ENCODE measurements at places on chromosomes 2 and 18. TPM values are rescaled to one million over a fixed set of nuclear protein-coding genes. Genes with fewer than 3 reads are reported as not detected.
A peak's percentile ranks its signal among the peaks of the same experiment; 100 is the strongest.

GRCh38 chr18:63210521-63210920, 109.0 kb downstream of the BCL2 start:
- H3K4me1 ChIP-seq, result no peaks in the 10 kb centered on the region
- H3K27ac ChIP-seq, result no peak overlapping the region
- no peaks in the 10 kb centered on the region for H3K27me3 ChIP-seq
- DNase-seq, result no peak
- H3K4me3 ChIP-seq, result no peak overlapping the region

- no peaks in the 10 kb centered on the region for H3K4me1 ChIP-seq
- H3K4me3 ChIP-seq, result no peak overlapping the region
- no peak for DNase-seq
Measured at GRCh38 chr2:124663645-124663997, 638.5 kb downstream of the CNTNAP5 start.

GRCh38 chr2:219422952-219423534, 4.9 kb downstream of the DES start:
- peaks cover 3% of the 10 kb centered on the region for H3K4me1 ChIP-seq
- no peak overlapping the region for H3K4me3 ChIP-seq
- DNase-seq, result no peak
- no peak overlapping the region for H3K27ac ChIP-seq
- H3K27me3 ChIP-seq, result peaks cover 5% of the 10 kb centered on the region

USP40 gene
- total RNA-seq, result 36.4 TPM

PPM1B gene
- 36.2 TPM for total RNA-seq

GRCh38 chr2:112027767-112028166, 27.3 kb upstream of the TMEM87B start:
- no peak overlapping the region for H3K4me3 ChIP-seq
- peaks cover 15% of the 10 kb centered on the region for H3K4me1 ChIP-seq
- DNase-seq, result no peak
- H3K27me3 ChIP-seq, result peaks cover 12% of the 10 kb centered on the region

- H3K27ac ChIP-seq, result no peak overlapping the region
- H3K27me3 ChIP-seq, result no peaks in the 10 kb centered on the region
- DNase-seq, result no peak
- peaks cover 35% of the 10 kb centered on the region for H3K4me1 ChIP-seq
Measured at GRCh38 chr2:142853912-142854311, 23.6 kb upstream of the KYNU start.

GRCh38 chr2:12552092-12552491, 164.6 kb upstream of the TRIB2 start:
- H3K4me1 ChIP-seq, result peaks cover 35% of the 10 kb centered on the region
- H3K4me3 ChIP-seq, result no peak overlapping the region
- no peaks in the 10 kb centered on the region for H3K27me3 ChIP-seq
- peaks cover 2% of the 10 kb centered on the region for H3K36me3 ChIP-seq

- DNase-seq, result peak; percentile 71
- H3K36me3 ChIP-seq, result peaks cover 4% of the 10 kb centered on the region
- no peaks in the 10 kb centered on the region for H3K27me3 ChIP-seq
- H3K27ac ChIP-seq, result no peak overlapping the region
- peaks cover 57% of the 10 kb centered on the region for H3K4me1 ChIP-seq
- H3K4me3 ChIP-seq, result no peak overlapping the region
Measured at GRCh38 chr2:74010087-74010541, 25.4 kb downstream of the TET3 start.

DNA sequence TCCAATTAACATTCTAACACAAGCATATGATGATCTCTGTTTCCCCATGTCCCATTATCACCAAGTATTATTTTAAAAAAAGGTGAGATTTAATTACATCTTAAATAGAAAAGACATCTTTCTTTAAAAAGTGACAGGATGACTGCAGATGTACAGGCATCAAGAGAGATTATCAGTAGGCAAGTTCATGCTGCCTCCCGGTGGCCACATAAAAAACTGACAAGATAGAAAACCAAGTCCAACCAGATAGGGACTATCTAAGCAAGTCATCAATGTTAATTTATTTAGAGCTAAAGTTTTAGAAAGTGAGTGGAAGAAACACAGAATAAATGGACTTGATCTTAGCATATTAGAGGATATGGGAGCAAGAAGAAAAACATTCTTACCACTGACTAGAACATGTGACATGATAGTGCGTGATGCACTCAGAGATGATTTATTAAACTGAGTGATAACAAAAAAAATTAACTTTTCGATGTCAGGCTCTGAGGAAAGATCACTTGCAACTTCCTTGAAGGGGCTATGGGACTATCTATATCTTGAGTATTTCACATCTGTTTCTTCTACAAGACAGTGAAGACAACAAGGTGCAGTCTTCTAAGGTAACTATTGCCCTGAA, 5.4 kb upstream of the TDRD15 start:
- H3K36me3 ChIP-seq, result no peaks in the 10 kb centered on the region
- H3K27me3 ChIP-seq, result peaks cover 47% of the 10 kb centered on the region
- DNase-seq, result no peak
- no peaks in the 10 kb centered on the region for H3K4me1 ChIP-seq
- no peak overlapping the region for H3K4me3 ChIP-seq

- no peaks in the 10 kb centered on the region for H3K27me3 ChIP-seq
- no peak overlapping the region for H3K27ac ChIP-seq
- H3K4me1 ChIP-seq, result peaks cover 33% of the 10 kb centered on the region
- no peaks in the 10 kb centered on the region for H3K36me3 ChIP-seq
Measured at GRCh38 chr2:164898475-164898874, 56.9 kb downstream of the SLC38A11 start.

- H3K36me3 ChIP-seq, result no peaks in the 10 kb centered on the region
- H3K27me3 ChIP-seq, result peaks cover 50% of the 10 kb centered on the region
- no peak for DNase-seq
- H3K4me1 ChIP-seq, result no peaks in the 10 kb centered on the region
- H3K27ac ChIP-seq, result no peak overlapping the region
Measured at GRCh38 chr2:86300496-86300895, 36.9 kb downstream of the REEP1 start.

- no peak overlapping the region for H3K4me3 ChIP-seq
- no peak overlapping the region for H3K27ac ChIP-seq
- H3K36me3 ChIP-seq, result no peaks in the 10 kb centered on the region
- peak; percentile 75 for DNase-seq
Measured at GRCh38 chr2:126890136-126890510, 8.6 kb upstream of the TEX51 start.

MAP2 gene
- total RNA-seq, result 7.2 TPM

DNA sequence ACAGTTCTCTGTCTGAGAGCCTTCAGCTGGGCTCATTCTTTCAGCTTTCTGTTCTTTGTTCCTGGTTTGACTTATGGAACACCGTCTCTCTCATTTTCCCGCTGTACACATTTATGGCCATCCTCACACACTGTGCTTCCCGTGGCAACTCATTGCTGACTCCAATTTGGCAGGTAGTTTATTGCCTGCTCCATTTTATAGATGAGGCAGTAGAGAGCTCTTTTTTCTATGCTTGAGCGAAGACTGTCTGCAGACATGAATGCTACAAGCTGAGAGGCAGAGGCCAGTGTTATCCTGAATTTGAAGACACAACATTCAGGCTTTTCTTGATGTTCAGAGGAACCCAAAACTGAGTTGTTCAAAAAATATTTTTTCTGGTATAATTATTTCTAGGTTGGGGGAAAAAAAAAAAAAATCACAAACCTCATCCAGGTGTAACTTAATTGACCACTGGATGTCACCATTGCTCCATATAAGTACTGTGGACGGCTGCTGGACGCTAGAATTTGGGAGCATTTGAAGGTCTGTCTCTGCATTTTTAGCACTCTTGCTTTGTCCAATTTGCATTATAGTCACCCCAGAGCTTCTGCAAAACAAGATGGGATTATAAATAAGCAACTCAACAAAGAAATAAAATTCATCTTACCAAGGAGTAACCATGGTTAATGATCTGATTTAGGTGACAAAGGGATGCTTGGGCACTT, 83.5 kb downstream of the HRH4 start:
- H3K4me1 ChIP-seq, result no peaks in the 10 kb centered on the region
- H3K4me3 ChIP-seq, result no peak overlapping the region
- H3K36me3 ChIP-seq, result no peaks in the 10 kb centered on the region

DNA sequence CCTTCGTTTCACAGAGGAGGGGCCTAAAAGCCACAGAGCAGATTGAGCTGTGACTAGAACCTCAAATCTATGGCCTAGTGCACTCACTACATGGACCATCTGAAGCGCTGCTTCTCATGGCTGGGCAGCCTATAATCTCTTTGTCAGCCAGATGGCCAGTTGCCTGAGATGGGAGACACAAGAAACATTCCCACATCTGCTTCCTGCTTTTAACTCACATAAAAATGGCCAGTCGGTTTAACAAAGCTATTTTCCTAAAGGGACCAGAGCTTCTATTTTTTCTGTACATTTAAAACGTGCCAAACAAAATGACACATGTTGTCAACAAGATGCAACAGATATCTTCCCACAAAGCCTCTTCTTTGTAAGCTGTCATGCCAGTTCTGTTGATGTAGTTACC, 173.8 kb downstream of the GFPT1 start:
- no peak for DNase-seq
- peaks cover 28% of the 10 kb centered on the region for H3K4me1 ChIP-seq
- no peaks in the 10 kb centered on the region for H3K27me3 ChIP-seq

DNA sequence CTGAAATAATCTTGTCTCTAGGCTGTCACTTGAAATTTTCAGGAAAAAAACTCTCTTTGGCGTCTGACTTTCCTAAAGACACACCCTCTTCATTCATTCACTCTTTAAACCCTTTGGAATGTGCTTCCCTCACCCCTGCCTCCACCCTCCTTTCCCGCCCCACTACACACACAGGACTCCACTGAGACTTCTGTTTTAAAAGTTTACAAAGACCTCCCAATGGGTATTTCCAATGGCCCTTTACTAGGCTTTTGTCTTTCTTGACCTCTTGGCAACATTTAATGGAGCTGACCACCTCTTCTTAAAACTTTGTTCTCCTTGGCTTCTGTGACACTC, 96.1 kb downstream of the RBMS1 start:
- DNase-seq, result no peak
- peaks cover 54% of the 10 kb centered on the region for H3K4me1 ChIP-seq
- H3K27ac ChIP-seq, result no peak overlapping the region
- H3K4me3 ChIP-seq, result no peak overlapping the region
- no peaks in the 10 kb centered on the region for H3K27me3 ChIP-seq

DNA sequence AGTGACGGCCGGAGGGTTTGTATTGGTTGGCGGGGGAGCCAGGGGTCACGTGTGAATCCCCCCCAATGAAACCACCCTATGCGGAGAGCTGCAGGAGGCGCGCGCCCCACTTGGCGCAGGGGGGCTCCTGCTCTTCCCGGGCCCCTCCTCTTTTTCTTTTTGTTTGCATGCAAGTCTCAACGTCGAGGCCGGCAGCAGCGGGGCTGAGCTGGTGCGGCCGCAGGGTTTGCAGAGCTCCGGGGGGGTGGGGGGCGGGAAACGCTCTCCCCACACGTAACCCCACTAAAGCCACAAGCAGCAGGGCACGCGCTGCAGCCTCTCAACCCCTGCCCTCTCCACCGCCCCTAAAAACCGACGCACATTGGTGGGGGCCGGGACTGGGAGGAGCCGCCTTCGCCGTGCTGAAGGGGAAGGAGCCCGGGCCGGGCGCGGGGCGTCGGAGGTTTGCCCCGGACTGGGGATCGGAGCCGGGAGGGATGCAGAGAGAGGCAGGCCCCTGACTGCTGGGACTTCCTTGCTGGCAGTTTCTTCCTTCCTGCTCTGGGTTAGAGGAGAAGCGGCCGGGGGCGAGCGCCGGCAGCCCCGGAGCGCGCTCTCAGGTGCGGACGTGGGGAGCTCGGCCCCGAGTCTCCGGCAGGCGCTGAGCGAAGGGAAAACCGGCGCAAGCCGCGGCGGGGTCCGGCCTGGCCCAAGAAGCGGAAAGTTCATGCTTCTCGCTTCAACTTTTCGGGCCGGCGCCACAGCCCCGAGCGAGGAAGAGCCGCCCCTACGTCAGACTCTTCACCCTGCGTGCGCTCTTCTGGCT, 864 bp downstream of the LBH start:
- H3K27me3 ChIP-seq, result no peaks in the 10 kb centered on the region
- H3K4me3 ChIP-seq, result peak overlapping the region; percentile 82
- H3K4me1 ChIP-seq, result peaks cover 41% of the 10 kb centered on the region
- H3K36me3 ChIP-seq, result peaks cover 16% of the 10 kb centered on the region
- H3K27ac ChIP-seq, result peak overlapping the region; percentile 65

GALNT14 gene
- total RNA-seq, result 4.1 TPM

FECH gene
- total RNA-seq, result 31.8 TPM

DNA sequence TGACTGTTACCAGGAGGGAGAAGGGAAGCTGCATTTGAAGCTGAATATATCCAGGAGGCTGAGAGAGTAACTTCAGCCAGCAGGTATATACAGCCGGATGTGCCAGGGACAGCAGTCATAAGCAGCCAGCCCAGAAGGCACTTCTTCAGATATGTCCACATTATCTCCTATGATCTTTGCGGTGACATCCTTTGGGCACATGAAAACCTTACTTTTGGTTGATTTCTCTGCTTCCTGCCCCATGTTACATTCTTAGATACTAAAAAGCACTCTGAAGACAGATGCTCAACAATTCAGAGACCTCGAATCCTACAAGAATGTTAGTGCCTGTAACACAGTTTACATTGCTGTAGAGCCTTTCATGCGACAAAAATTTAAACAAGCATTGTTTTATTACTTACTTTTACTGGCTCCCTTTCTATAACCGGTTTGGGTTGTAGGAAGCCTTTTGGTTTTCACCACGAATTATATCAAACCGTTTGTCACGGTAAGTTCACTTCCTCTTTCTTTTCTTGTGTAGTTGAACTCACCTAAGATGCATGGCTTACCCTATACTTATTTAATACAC, 50.3 kb upstream of the TLK1 start:
- H3K4me1 ChIP-seq, result no peaks in the 10 kb centered on the region
- no peak for DNase-seq
- no peak overlapping the region for H3K4me3 ChIP-seq
- no peak overlapping the region for H3K27ac ChIP-seq
- H3K27me3 ChIP-seq, result peaks cover 13% of the 10 kb centered on the region
- H3K36me3 ChIP-seq, result no peaks in the 10 kb centered on the region

- no peaks in the 10 kb centered on the region for H3K36me3 ChIP-seq
- H3K4me1 ChIP-seq, result no peaks in the 10 kb centered on the region
- no peak overlapping the region for H3K4me3 ChIP-seq
- H3K27me3 ChIP-seq, result no peaks in the 10 kb centered on the region
- no peak for DNase-seq
- no peak overlapping the region for H3K27ac ChIP-seq
Measured at GRCh38 chr2:147663962-147664361, 180.9 kb upstream of the ACVR2A start.

KLHL30 gene
- 1.2 TPM for total RNA-seq

- H3K36me3 ChIP-seq, result no peaks in the 10 kb centered on the region
- H3K4me3 ChIP-seq, result no peak overlapping the region
- no peak overlapping the region for H3K27ac ChIP-seq
- H3K27me3 ChIP-seq, result peaks cover 2% of the 10 kb centered on the region
Measured at GRCh38 chr18:10122988-10123950, 209.5 kb downstream of the VAPA start.
